ENCODE measurements at places on chromosomes 3 and 15.

GRCh38 chr15:70226337-70226980, 128.7 kb upstream of the TLE3 start:
- DNase-seq = no peak

- DNase-seq = no peak
Observed at GRCh38 chr3:52073490-52073889, 17.1 kb upstream of the DUSP7 start.

- DNase-seq = no peak
Observed at GRCh38 chr3:57939775-57940174, 68.4 kb upstream of the FLNB start.

- no peak for DNase-seq
Observed at GRCh38 chr3:178131801-178132200, 404.4 kb upstream of the KCNMB2 start.

- no peak for DNase-seq
Observed at GRCh38 chr3:121835465-121835801, 424 bp downstream of the EAF2 start.

- no peak for DNase-seq
Observed at GRCh38 chr3:128568602-128569490, 75.8 kb upstream of the GATA2 start.

- DNase-seq = no peak
Observed at GRCh38 chr3:132317229-132317948, at the start of gene ACP3. ACP3 (plus strand) TSS chr3:132317407; CDS start chr3:132317457, 50 bp downstream.

GRCh38 chr3:50124800-50125178, 30.3 kb upstream of the SEMA3F start:
- no peak for DNase-seq

GRCh38 chr3:156559321-156559720, 4.4 kb upstream of the SSR3 start:
- DNase-seq = no peak

DNA sequence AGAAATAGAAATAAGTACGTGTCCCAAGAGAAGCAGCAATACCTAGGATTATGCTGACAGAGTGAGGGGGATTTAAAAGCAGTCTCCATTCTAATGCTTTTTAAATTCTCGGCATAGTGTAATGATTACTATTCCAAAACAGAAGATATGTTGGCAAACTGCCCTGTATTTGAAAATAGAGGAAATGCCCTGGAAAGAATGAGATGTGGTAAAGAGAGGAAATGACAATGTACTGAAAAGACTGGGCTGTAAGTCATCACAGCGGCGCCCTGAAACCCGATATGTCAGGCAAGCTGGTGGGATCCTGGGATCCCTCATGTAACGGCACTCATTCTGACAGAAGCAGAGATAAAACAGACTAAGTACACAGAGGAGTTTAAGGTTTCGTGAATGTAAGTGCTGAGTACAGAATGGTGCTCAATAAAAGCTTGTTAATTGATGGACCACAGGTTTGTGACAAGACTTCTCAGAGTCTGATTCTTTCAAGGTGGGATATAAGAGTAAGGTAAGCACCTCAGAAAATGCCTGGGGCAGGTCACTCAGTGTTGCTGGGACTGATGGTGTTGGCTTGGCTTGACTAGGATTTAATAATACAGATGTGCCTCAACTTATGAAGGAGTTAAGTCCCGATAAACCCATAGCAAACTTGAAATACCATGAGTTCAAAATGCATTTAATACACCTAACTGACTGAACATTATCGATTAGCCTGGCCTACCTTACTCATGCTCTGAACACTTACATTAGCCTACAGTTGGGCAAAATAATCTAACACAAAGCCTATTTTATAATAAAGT, 91.4 kb downstream of the NFKBIZ start:
- DNase-seq = no peak

DNA sequence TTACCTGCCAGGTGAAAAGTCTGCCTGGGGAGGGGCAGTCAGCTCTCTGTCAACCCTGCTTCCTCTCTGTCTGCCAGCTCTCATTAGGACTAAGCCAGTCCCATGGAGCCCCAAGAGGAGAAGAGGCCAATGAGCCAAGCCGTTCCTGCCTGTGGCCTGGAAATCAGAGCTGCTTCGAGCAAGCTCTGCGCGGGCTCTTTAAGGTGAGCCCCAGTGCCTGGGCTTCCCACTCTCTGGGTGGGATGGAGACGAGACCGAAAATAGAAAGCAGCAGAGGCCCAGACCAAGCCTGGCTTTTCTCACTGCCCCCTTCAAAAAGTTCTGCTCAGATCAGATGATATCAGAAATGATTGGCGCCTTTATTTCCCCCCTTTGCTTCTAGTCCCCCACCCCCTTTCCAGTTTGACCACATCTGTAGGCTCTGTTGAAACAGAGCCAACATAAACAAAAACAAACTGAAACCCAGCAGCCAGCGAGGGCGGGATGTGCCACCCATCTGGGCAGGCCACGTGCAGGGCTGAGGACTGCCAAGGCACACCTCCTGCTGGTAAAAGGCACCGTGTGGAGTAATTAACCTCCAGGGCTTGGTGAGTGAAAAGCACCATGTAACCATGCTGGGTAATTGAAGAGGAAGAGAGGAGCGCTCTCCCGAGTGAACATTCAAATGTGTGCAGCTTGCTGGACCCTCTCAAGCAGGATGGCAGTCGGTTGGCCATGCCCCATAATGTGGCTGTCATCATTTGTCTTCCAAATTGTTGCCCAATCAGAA, 471.0 kb upstream of the PROK2 start:
- DNase-seq = no peak

- no peak for DNase-seq
Observed at GRCh38 chr15:28861031-28861534, 12.6 kb upstream of the GOLGA6L7 start.

GRCh38 chr15:33722005-33722672, 246.2 kb upstream of the CHRM5 start:
- DNase-seq = no peak

GRCh38 chr3:69751074-69751476, 11.8 kb downstream of the MITF start:
- no peak for DNase-seq

GRCh38 chr3:107117922-107118536, 259.2 kb upstream of the CCDC54 start:
- DNase-seq = no peak

DNA sequence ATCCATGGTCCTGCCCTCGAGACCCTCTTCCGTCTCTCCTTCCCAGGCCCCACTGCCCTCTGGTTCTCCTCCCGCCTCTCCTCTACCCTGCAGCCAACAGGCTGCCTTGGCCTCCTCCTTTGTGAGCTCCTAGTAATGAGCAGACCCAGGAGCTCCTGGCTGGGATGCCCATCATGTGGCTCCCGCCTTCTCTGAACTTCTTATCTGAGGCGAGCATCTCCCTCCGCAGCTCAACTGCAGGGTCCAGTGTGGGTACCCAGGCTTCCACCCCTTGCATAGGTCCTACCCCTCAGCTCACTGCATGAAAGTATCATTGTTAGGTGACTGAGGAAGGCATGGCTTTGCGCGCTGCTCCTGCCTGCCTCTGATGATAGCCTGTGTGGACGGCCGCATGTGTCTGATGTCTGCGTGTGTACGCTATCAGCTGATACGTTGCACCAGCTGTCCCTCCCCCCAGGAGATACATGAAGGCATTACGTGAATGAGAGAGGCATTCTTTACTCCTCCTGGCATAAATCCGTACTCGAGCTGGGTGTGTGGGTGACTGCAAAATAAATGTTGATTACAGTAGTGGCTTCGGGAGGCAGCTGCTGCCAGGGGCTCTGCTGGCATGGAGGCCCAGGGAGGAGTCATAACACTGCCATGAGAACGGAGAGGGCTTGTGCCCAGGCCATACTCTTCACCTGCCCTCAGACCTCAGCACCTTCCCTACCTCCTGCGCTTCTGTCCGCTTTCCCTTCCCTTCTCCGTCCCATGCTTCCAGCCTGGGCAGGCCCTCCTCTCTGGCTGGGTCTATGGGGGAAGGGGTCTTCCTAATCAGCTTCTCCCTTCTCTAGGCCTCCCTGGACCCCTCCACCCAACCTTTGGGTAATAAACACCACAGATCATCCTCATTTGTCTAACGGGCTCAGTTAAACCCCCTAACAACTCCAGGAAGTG, 48.8 kb downstream of the ZNF710 start:
- no peak for DNase-seq

DNA sequence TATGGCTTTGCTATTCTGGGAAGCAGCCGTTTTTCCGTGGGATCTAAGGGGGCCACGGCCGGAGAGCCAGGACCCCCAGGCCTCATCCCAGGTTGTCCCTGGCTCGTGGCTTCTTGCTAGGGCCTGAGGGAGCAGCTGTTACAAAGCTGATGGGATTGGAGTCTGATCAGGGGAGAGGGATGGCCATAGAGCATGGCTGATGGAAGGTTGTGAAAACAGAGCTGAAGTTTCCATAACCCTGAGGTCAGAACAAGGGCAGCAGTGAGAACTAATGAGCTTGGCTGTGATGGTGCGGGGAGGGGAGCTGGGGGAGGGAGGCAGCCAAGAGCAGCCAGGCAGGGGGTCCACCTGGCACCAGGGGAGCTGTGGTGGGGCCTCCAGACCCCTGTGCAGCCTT, 63.0 kb downstream of the LINGO1 start:
- DNase-seq = no peak
